ENCODE measurements at places on chromosomes 13 and 19. TPM values are rescaled to one million over a fixed set of nuclear protein-coding genes. Genes with fewer than 3 reads are reported as not detected.

Gene PDCD5
- polyA plus RNA-seq, result 56.3 TPM

Gene PSG3
- 0.07 TPM for polyA plus RNA-seq

Gene ICAM1
- polyA plus RNA-seq, result 98.4 TPM

Gene COMP
- polyA plus RNA-seq, result 0.13 TPM

Gene OR1I1
- polyA plus RNA-seq, result not detected

Gene COL4A1
- 0.03 TPM for polyA plus RNA-seq

Gene NR2F6
- polyA plus RNA-seq, result 38.5 TPM

Gene PTPRH
- polyA plus RNA-seq, result 166 TPM

Gene PROZ
- polyA plus RNA-seq, result 22.5 TPM

Gene ZNF578
- not detected for polyA plus RNA-seq

Gene IGFL3
- not detected for polyA plus RNA-seq

Gene S1PR5
- not detected for polyA plus RNA-seq

Gene CDKN2D
- polyA plus RNA-seq, result 8.6 TPM

Gene KIR3DL1
- polyA plus RNA-seq, result not detected

Gene ZNF677
- polyA plus RNA-seq, result not detected

Gene FFAR1
- not detected for polyA plus RNA-seq

Gene CGB2
- polyA plus RNA-seq, result not detected

Gene CHST8
- polyA plus RNA-seq, result not detected

Gene KLHL1
- not detected for polyA plus RNA-seq

Gene ZNF20
- 1.6 TPM for polyA plus RNA-seq

Gene SLC8A2
- polyA plus RNA-seq, result not detected

Measured in HepG2 (cell line).